ENCODE measurements at places on chromosomes 2 and 18. TPM values are rescaled to one million over a fixed set of nuclear protein-coding genes. Genes with fewer than 3 reads are reported as not detected.

- peak; percentile 41 for DNase-seq
Measured at GRCh38 chr2:126244937-126245336, 411.0 kb upstream of the GYPC start.

DNA sequence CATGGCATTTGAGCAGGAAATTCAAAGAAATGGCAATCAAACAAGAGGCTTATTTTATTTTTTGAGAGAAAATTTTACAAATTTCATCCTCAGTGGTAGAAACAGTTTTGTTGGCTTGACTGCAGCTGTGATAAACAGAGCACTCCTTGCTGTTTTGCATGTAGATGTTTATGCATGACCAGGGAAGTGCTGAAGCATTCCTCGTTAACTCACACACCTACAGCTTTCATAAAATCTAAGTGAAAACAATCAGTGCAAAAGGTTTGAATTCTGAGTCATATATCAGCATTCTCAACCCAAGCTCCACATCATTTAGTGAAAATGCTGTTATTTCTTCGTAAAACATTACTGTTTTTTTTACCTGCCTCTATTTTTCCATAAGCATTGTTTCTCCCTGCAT, 146.6 kb upstream of the CCDC68 start:
- no peak for DNase-seq

DNA sequence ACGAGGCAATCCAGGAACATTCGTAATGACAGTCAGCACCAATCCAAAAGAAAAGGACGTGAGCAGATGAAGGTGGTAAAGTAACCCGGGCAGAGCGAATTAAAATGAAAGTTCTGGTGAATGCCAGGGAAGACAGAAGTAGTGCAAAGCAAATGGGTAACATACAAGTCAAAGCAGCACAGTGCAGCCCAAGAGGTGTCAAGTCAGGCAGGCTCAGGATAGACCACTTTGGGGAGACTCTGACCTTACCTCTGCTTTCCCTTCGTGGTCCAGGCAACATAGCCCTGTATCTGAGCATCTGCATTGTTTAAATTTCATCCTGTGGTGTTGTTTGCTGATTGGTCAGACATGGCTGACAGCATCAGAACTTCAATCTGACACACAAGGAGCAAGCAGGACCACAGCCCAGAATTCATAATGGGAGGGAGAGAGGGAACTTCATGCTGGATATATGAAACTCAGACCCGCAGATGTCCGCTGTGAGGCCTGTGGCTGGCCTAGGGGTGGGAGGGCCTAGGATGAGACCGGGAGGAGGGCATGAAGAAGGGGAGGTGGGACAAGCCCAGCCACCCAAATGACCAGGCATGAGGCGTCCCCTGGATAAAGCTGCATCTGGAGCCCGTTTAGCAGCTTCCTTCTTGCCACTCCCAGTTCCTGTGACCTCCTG, 285.7 kb downstream of the TCF4 start:
- DNase-seq: no peak

DNA sequence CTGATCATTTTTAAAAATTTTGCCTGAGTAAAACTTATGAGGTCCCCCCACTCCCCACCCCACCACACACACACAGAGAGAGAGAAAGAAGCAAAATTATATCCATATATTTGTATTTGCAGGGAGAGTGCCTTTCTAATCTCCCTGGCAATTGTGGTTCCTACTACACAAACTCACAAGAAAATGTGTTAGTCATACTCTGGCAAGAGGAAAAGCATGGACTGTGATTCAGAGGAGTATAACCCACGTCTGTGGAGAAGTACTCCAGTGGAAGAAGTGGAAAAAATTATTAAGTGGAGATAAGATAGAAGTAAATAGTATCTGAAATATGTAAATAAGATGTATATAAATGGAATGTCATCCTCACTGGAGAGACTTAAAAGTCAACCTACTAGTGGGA, 114.0 kb downstream of the DSEL start:
- no peak for DNase-seq

- DNase-seq: no peak
Measured at GRCh38 chr2:237865623-237866041, 6.2 kb downstream of the RAMP1 start.

DNA sequence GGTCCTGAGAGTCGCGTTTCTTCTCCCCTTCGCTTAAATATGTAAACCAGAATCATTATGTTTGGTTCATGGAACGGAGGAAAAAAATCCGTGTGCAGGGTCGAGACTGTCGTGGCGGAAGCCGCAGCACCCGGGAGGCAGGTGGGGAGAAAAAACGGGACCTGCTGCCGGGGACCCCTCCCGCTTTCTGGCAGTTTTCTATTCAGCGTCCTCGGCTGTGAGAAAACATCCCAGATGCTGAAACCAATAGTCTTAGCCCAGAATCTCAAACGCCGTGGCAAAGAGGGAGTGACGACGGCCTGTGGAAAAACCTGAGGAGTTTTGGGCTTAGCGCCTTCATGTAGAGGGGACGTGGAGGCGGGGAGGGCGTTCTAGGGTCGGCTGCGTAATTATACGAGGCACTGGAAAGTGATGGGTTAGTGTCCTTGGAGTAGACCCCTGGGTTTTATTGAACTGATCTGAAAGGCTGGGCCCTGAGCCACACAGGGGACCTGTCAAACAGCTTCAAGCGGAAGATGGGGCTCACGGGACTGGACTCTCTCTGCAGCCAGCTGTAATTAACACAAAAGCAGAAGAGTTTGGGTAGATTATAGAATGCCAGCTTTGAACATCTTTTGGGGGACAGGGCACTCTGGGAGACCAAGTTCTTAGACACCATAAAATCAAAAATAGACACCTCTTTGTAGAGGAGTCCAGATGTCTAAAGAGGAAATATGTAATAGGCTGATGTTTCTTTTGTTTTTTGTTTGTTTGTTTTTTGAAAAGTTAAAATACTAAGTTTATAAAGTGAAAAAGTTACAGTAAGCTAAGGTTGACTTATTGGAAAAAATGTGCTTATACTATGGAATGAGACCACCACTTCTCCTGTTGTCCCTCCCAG, 834 bp upstream of the BUB1 start:
- DNase-seq: peak; percentile 30

- no peak for DNase-seq
Measured at GRCh38 chr2:98708396-98709186, 22.3 kb downstream of the MGAT4A start.

DNA sequence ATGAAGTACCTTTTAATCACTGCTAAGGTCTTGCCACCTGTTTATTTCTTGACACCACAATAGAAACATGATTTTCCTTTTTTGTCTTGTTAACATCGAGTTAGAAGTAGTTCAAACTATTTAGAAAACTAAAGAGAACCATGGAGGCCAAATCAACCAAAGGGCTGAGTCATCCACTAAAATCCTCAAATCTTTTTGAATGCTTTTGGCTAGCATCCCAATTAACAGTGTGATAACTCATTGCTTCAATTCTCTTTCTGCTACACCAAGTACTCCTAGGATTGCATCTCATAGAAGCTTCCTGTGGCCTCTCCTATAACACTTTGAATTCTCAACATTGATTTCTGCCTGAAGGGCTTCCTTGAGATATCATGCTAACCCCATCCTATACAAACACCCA, 159.9 kb upstream of the MMADHC start:
- no peak for DNase-seq

DNA sequence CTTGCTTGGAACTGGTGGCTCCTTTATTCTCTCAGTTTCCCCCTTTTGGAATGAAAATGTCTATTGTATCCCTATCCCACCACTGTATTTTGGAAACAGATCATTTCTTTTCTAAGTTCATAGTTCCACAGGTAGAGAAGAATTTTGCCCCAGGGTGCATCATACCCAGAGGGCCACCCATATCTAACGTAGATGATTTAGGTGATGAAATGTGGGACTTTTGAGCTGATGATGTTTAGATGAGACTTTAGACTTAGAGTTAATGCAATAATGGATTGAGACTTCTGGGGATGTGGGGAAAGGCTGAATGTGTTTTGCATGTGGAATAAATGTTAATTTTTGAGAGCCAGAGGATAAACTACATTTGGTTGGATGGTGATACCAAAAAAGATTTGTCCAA, 107.9 kb upstream of the CYP26B1 start:
- no peak for DNase-seq

DNA sequence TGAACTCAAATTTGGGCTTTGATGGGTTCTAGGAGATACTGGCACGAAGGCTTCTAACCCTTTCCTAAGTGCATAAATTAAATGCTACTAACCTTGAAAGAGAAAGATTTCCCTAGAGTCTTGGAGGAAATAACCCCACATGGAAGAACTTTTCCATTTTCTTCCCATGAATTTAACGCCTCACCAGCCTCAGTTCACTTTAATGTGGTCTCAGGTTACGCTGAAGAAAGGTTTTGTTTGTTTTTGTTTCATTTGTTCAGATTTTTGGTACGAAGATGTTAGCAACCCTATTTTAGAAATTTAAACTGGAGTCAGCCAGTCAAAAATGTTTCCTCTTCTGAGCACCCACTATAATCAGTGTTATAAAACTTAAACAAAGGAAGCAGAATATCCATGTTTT, 30.7 kb downstream of the METTL4 start:
- no peak for DNase-seq

GRCh38 chr2:104977958-104978357, 59.9 kb upstream of the MRPS9 start:
- DNase-seq: no peak

DNA sequence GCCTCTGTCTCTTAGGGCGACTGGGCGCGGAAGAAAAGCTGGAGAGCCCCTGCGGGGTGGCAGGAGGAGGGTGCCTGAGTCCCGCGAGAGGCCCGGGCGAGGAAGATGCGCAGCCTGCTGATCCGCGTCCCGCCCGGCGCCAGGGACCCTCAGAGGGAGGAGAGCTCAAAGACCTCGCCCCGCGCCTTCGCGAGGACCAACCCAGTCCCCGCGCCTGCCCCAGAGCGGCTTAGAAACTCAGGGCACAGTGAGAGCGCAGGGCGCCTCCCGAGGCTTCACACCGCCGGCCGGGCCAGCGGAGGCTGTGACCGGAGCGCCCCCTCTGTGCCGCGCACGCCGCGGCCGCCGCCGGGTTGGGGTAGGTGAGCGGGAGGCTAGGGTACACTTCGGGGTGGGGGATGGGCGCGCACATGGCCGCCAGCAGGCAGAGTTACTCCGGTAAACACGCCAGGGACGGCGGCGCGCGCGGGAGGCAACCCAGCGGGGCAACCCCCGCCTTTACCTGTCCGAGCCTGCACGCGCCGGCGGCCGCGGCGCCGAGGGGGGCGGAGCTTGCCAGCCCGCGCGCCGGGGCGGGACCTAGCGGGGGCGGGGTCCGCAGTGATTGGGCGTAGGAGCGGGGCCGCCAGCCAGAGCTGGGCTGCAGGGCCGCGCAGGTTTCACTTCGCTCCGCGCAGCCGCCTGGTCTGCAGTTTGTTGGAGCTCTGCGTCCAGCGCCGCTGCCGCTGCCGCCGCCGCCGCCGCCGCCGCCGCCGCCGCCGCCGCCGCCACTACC, at the start of gene BCL2L11:
BCL2L11 (plus strand) TSS at position 662 of the 775 bp plus-strand sequence. CDS start 2,832 bp downstream, outside the sequence.
- peak; percentile 90 for DNase-seq

The COL6A3 gene
- total RNA-seq: 1.3 TPM

The RIT2 gene
- not detected for total RNA-seq

The PRSS56 gene
- not detected for total RNA-seq

Measured in activated CD4-positive, alpha-beta memory T cell treated with anti-CD3 and anti-CD28 coated beads, Interleukin-2, amount 10 ng/mL, durations not matched to agents 7 days and 5 days (primary cell).